ENCODE measurements at places on chromosomes 2 and 18.

GRCh38 chr2:25198209-25198525, 29.8 kb upstream of the POMC start:
- no peak for DNase-seq

DNA sequence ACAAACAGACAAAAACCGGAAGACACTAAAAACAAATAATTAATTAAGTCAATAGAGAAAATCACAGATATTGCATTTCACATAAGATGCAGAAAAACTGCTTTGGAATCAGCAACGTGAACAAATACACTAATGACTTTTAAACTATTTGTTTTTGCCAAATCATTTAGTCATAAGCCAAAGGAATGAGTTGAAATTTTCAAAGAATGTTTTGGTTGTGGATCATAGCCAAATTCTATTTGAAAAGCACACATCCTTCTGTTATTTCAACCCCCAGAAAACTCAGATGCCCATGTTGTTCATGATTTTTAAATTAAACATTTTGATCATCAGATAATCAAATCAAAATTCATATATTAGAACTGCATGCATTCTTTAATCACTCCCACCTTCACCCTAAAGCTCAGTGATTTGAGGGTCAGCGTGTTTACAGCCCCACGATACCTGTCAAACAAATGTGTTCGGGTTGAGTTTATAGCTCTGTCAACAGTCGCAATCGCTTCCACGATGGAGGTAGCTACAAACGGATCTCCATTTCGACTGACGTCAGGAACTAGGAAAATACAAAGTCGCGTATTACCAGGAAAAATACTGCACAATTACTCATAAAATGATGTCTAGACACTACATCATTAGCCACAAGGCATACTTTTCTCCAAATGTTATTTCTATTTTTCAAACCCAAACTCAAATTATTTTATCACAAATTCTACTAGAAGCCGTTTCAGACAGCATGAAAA, 90.2 kb downstream of the PXDN start:
- DNase-seq: no peak

DNA sequence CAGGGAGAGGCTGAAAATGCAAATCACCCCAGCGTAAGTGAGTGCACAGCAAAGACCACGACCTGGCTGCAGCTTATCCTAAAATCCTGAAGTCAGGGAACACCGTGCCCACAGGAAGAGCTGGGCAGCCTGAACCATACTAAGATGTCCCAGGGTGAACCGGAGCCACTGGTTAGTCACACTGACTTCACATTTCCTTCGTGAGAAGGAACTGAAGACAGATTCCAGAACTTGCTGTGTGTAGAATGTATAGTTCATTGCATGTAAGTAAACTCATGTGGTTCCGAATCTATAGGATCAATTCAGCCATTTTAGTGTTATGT, 84.6 kb upstream of the NDUFV2 start:
- no peak for DNase-seq

DNA sequence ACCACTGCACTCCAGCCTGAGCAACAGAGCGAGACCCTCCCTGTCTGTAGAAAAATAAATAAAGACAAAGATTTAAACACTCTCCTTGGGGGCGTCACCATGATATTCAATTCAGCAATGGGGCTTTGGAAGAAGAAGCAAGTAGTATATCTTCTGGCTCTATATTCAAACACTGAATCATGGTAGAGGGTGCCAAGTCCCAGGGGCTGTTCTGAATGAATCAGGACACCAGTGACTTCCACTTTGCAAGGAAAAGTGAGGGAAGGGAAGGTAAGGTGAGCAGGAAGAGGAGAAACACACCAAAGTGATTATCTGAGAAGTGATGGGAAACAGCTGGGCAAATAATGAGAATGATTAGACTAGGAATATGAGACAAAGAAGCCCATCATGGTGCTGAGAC, 80.5 kb downstream of the AAK1 start:
- no peak for DNase-seq

DNA sequence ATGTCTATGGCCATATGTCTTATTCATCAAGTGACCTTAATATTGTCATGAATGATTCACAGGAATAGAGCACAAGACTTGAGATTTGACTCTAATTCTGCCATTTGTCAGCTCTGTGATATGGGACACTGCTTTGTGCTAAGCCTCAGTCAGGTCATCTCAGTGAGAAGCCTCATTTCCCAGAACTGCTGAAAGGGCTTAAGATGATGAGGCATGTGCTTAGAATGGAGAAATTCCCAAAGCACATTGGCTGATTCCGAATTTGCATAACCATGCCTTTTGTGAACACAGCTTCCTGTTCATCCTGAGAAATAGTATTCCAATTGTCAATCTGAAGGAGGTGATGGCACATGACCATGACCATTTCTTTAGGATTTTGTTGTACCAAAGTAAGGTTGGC, 218.1 kb downstream of the ALK start:
- DNase-seq: no peak
